T-helper 1 cell (primary cell): ENCODE measurements at places on chromosomes 6 and 20.

GRCh38 chr20:30486103-30486478 is 771.4 kb upstream of the DEFB115 start:
- no peak for DNase-seq

- DNase-seq: peak; percentile 11
Measured at GRCh38 chr6:167093922-167094432, 28.9 kb upstream of the CCR6 start.

DNA sequence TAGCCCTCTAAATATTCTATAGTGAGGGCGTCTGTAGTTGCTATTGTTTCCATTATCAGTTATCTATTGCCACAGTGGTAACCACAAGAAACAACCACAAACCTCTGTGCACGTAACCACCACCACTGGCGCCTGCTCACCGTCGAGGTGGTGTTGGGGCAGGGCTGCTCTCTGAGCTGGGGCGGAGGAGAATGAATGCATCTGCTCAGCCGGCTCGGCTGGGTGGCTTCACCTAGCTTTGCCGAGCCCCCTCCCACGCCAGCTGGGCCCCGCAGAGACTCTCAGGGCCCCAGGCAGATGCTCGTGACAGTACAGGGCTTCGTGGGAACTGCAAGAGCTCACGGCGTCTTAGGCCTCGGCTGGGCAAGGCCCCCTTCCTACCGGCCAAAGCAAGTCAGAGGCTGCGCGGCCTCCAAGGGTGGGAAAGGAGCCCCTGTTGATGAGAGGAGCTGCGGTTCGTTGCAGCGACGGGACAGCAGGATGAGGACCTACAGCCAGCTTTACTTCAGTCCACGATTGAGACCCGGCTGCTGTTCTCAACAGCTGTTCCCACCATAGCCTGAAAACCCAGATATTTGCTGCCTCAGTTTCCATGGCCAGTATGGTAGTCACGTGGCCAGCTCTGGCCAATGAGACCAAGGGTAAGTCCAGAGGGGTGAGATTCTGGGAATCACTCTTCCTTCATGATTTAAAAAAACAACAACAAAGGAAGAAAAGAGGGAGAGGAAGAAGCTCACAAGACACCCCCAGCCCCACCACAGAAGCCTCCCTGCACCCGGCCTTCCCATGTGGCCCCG is 120.2 kb upstream of the AFDN start:
- DNase-seq: peak; percentile 39

GRCh38 chr6:14046476-14047068 is 71.0 kb upstream of the CD83 start:
- DNase-seq: peak; percentile 8

DNA sequence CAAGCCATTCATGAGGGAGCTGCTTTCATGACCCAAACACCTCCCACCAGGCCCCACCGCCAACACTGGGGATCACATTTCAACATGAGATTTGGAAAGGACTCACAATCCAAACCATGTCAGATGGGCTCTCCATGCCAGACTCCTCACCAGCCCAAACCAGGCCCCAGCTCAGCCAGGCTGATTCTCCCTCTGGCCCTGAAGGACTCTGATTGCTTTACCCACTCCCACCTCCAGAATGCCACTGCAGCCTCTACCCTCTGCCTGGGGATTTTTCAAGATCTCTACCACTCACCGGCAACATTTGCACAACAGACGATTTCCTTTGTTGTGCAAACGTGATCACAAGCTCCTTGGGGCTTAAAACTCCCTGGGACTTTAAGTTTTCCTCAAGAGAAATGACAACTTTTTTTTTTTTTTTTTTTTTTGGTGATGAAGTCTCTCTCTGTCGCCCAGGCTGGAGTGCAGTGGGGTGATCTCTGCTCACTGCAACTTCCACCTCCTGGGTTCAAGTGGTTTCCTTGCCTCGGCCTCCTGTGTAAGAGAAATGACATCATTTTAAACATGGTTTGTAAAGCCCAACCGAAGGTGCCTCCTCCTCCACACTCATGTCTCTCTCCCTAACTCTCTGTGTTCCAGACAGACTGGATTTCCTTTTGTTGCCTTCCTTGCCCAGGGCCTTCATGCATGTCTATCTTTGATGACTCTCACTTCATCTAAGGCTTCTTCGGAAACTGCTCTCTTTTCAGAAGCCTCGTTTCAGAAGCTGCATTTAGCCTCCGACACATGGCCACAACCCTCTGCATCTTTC is 147.0 kb downstream of the CDH26 start:
- DNase-seq: no peak

GRCh38 chr6:5044866-5045265 is 40.3 kb upstream of the PPP1R3G start:
- no peak for DNase-seq

DNA sequence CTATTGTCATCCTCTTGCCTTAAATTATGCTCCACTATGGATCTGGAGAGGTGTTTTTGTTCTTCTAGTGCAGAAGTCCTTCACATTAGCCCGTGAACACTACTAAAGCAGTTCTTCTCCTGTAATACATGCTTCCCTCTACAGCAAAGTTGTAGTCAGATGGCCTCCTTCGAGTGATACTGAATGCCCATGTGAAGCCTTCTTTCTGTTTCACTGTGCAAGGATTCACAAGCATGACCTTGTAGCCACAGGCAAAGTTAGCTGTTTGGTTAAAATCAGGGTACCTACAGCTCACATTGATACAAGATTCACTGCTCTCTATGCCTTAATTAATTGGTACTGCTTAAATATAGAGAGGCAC is 47.6 kb downstream of the ARHGAP18 start:
- DNase-seq: no peak

DNA sequence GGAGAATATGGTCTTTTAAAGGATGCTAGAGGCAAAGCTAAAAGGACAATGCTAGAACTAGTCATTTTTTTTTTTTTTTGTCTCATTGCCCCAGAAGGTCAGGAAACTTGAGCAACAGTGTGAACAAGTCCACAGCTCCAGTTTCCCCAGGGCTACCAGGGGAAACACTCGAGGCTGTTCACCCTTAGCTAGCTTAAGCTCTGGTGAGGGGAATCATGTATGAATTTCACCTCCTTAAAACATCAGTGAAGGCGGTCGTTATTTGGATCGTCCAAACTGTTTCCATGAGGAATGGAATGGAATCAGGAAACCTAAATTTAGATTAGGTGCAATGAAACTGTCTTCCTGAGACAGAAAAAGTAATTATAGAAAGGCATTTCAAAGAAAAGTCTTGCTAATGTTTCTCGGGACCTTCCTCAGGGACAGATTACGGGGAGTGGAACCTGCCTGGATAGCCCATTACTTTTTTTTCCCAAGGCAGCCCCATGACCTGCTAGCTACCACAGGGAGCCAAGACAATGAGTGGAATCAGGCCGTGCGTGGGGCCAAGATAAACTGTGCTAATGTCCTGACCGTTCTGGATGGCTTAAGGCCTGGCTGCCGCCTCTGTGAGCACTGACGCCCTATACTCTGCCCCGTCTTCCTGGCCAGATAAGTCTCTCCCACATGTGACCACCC is 164.8 kb upstream of the SGK1 start:
- no peak for DNase-seq

- DNase-seq: no peak
Measured at GRCh38 chr20:58629215-58629580, 21.9 kb upstream of the STX16 start.

DNA sequence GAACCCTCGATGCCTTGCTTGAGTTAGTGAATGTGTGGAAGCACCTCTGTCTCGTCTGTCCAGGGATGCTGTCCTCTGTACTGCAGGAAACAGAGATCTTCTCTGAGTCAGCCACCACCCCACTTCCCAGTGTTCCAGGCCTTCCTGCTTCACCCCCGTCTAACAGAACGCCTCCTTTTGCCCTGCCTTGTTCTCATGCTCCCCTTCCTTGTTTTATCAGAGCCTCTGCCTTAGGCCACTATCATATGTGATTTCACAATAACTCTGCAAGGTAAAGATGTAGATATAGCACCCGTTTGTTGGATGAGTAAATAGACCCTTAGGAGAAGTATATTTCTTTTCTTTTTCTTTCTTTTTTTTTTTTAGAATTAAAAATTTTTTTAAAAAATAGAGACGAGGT is 106.7 kb upstream of the CLDN20 start:
- DNase-seq: no peak

GRCh38 chr6:86516087-86516486 is 421.2 kb upstream of the HTR1E start:
- no peak for DNase-seq

DNA sequence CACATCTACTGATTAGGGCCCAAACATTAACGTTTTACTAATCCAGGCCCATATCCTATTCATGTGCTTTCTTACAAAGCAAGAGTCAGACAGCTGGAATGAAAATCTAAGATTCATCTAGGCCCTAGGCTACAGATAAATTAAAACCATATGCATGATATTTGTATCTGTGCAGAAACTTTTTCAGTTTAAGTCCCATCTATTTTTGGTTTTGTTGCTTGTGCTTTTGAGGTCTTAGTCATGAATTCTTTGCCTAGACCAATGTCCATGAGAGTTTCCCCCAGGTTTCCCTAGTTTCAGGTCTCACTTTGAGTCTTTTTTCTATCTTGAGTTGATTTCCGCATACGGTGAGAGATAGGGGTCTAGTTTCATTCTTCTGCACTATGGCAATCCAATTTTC is 20.2 kb downstream of the ADNP start:
- DNase-seq: no peak

DNA sequence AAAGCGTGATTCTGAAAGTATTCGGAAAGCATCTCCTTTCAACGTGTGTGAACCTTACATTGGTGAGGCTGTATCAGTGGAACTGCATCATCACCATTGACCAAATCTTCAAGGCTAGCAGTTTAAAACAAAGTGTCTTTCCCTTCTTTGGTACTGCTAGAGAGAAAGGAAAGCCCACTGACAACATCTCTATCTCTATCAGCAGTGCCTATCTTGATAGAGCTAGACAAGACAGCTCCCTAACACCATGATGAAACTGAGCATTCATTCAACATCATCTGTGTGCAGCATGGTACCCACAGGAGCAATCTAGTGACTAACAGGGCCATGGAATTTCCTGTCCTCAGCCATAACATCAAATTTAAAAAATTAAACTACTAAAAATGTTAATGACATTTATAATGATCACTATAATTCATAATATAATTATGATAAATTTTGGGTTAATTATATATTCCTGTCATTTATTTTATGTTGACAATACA is 31.5 kb upstream of the EDN1 start:
- DNase-seq: no peak

DNA sequence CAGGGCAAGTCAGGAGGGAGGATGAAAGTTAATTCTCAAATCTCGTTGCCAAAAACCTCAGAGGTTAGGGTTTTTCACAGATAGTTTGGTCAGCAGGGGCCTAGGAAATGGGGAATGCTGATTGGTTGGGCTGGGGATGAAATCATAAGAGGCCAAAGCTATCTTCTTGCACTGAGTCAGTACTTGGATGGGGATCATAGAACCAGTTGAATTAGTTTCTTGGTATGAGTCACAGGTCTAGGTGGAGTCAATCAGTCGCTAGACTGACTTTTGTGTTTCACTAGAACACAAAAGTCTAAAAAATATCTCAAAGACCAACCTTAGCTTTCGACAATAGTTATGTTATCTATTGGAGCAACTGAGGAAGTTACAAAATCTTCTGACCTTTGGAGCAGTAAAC is 368.5 kb downstream of the TBC1D32 start:
- no peak for DNase-seq

DNA sequence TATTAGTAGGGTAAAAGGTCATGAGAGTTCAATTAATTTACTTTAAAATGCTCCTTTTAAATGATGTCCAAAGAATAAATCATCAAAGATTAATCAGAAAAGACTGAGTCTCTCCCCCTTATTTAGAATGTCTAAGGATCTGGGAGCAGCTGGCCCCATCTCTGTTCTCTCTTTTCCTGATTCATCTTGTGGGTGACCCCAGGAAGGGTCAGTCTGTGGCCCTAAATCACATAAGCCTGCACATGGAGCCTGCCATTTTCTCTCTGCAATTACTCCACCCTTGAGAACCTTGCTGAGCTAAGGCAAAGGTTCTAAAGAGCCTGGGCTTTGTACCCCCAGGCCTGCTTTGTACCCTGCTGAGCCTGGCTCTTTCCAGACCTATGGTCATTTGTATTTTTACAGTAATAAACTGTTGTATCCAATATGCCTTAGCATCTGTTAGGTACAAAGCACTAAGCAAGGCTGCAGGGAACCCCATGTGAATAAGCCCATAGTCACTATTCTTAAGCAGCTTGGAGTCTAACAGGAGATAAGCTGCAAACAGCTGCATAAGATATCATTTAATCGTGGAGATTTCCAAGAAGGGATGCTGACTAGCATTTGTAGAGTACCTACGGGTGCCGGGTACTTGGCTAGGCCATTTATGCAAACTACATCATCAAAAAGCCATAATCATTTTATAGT is 431.0 kb upstream of the MARCKS start:
- no peak for DNase-seq

- DNase-seq: no peak
Measured at GRCh38 chr6:161091972-161092701, 100.6 kb downstream of the MAP3K4 start.

- DNase-seq: peak; percentile 45
Measured at GRCh38 chr6:4210629-4211419, 75.4 kb upstream of the ECI2 start.

GRCh38 chr20:10034717-10035571 is at the start of gene ANKEF1:
Gene ANKEF1 (plus strand): TSS chr20:10034987. CDS start chr20:10038302, 3,315 bp downstream.
- peak; percentile 79 for DNase-seq

- DNase-seq: no peak
Measured at GRCh38 chr6:159730332-159730676, 3.0 kb downstream of the WTAP start.

- no peak for DNase-seq
Measured at GRCh38 chr6:48109944-48110343, 1.1 kb downstream of the PTCHD4 start.

- DNase-seq: no peak
Measured at GRCh38 chr20:43680981-43681380, 14.1 kb downstream of the MYBL2 start.

- DNase-seq: no peak
Measured at GRCh38 chr6:33001685-33002084, 7.7 kb downstream of the HLA-DOA start.

- DNase-seq: no peak
Measured at GRCh38 chr6:110408901-110409300, 6.5 kb downstream of the DDO start.

GRCh38 chr20:10672624-10673127 is 1.1 kb downstream of the JAG1 start:
- DNase-seq: no peak

DNA sequence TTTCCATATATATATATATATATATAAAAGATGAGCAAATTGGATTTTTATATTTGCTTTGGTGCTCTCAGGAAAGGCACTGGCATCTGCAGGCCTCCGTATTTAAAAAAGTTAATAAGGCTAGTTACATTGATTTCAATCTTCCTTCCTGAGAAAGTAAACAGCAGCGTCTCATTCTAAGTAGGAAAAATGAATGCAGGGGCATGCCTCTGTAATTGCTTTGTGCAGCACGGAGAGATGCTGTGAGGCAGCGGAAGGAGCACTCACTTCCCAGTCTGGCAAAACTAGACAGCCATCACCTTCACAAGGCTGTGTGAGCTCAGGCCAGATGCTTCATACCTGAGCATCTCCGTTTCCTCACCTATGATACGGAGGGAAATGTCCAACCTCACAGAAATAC is 303.7 kb downstream of the PTPRT start:
- no peak for DNase-seq

DNA sequence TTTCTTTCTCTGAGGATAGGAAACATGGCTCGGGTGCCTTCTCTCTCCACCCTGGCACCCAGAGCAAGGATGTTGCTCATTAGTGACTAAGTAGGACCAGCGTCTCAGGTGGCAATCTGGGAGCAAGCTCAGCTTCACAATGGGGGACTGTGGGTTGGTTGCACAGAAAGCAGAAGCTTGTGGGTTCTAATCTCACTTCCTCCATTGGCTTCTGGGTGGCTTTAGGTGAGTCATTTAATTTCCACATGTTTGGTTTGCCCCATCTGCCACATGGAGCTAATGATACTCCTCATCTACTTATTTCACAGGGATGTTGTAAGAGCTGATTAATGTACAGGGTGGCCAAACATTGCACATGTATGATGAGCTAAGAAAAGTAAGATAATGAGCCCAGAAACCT is 54.8 kb upstream of the AKIRIN2 start:
- DNase-seq: no peak
